Activated T-helper 17 cell treated with anti-CD3 and anti-CD28 coated beads, Interleukin-2, amount 50 U/mL, for 72 hours (primary cell): ENCODE measurements at places on chromosomes 4 and X.

DNA sequence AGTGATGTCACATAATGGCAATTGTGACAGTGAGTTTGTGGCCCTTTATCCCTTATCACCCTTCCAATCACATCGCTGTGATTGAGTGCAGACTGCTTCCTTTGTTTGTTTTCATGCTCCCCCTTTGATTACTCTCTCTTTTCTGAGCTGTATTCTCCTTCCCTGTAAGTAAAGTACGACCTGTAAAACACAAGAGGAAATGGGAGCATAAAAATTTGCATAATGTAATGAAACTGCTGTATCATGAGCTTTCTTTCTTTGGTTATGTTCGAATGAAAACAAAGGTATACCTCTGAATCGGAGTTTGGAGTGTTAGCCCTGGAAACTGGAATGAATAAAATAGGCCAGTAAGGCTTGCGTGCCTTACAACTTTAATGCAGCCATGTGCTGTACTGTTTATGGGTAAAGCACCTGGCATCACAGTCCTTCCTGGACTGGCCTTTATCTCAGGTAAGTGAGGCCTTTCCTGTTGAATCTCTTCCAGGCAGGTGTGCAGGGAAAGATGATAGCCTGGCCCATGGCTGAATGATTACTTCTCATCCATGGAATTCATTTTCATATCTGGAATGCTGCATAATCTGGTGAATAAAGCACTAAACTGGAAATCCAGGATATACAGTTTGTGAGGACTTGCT is 26.6 kb upstream of the HS3ST1 start:
- ATAC-seq, result no peak

DNA sequence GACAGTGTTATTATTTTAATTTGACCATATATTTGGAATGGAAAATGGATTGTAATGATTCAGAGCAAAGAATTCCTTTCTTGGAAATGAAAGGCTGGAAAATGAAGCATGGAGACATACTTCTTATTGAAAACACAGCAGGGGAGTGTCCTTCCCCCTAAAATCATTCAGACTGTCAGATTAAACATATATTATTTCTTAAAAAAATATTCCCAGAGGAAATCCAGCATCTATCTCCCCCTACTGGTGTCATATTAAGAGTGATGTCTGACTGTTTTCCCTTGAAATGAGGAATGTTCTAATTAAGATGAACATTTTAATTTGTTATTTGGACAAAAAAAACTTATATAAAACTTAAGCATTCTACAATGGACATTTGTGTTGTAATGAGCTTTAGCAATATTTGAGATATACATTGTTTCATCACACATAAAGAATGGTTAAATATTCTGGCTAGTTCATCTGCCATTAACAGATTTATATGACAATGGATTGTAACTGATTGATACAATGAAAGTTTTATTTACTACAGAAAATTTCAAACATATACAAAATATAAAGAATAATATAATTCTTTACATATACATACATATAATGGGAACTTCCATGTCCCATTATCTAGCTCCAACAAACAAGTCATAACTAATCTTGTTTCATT is 264.6 kb downstream of the SPRY1 start:
- ATAC-seq, result no peak

DNA sequence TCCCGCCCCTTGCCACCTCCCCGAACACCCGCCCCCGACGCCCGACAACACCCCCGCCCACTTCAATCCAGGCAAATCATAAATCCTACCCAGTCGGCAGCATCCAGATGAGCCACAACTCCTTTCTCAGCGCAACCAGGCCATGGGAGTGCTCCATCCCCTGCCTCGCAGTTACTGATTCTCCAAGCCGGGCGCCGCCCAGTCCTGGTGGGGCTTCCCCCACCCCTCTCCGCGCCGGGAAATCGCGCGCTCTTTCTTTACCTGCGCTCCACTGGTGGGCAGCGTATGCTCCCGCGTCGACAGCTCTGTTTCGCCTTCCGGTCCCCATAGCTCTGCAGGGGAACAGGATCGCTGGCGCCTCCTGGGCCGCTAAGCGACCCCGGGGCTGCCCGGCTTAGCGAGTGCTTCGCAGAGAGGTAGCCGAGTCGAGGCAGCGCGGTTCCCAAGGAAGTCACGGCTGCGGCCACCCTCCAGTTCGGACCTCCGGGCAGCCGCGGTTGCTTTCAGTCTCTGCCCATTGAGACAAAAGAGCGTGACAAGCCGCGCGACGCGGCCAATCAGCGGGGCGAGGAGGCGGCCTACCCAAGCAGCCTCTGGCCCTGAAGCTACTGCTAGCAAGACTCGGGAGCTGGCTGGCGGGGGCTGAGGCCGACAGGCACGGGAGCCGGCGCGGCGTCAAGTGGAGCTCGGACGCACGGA is 43.7 kb upstream of the TMSB15B start:
- ATAC-seq, result peak; percentile 89

- no peak for ATAC-seq
Observed at GRCh38 chrX:29461039-29461438, 754.3 kb upstream of the MAGEB2 start.

DNA sequence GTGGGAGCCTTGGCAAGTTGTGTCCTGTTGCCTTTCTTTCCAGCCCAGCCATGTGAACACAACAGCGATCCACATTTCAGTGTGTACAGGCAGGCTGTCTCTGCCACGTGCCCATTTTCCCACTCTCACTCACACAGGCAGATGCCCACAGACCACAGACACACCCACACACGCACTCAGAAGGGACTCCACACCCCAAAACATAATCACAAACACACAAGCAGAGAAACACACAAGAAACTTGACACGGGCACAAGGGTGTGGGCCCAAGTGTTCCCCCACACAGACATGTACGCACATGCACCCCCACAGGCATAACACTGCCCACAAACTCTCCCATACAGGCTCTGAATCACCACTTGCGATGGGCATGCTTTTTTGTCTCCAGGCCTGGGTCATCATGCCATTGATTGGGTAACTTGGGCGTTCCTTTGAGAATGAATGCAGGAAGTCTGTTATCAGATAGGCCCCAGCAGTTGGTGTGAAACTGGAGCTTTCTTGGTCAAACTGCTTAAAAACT is 84.3 kb downstream of the NBDY start:
- peak; percentile 83 for ATAC-seq

- ATAC-seq, result peak; percentile 65
Observed at GRCh38 chrX:72105436-72105835, 26.3 kb downstream of the RTL5 start.

DNA sequence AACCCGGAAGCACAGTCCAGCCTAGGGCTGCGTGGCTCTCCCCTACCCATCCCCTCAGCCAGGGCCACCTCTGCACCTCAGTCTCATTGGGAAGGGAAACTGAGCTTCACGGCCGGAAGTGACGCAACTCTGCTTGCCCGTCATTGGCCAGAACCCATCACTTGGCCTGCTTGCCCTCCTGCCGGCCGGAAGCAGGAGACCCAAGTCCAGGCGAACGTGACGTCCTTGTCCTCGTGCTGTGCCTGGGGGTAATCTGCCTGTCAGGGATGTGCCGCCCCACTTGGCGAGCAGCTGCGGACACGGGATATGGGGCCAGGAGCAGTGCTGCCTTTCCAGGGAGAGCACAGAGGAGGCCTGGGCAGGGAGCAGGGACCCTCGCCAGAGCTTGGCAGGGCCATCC is 31.2 kb downstream of the ZFYVE28 start:
- ATAC-seq, result no peak

DNA sequence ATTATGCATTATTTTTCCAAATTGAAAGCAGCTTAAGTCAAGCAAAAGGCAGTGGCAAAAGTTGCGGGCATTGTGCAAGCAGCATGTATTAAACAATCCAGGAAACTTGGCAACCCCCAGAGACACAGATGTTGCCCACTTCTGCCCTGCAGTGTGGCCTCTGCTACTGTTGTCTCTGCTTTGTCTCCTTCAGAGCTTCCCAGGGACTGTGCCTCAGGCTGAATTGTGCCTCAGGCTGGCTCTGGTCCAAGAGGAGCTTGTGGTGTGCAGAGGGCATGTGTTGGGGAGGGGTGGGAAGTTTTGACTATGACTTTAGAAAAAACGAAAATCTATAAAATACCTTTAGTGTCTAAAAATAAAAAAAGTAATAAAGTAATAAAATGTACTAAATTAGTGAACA is 201.4 kb downstream of the CCSER1 start:
- ATAC-seq, result no peak

DNA sequence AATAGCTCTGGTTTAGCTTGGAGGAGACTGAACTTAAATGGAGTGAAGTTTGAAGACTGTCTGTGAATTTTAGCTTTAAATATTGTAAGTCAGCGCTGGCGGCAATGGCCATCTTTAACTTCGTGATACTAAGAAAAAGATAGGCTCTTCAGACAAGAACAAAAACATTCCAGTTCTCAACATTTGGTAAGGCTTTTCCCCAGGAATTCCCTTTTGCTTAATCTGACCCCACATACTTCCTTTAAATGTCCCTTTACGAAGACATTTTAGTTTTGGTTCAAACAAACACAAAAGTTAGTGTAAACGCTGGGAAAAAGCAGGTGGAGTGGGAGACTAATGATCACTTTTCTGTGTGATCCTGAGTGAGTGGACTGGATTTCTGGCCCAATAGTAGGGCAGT is 106.2 kb downstream of the MAML3 start:
- ATAC-seq, result no peak
